Adipocyte (in vitro differentiated cells): ENCODE measurements at places on chromosomes 2 and 18.

- no peak for DNase-seq
Measured at GRCh38 chr2:162929571-162929970, 91.0 kb upstream of the KCNH7 start.

- DNase-seq, result no peak
Measured at GRCh38 chr2:20595439-20596192, 55.3 kb downstream of the HS1BP3 start.

DNA sequence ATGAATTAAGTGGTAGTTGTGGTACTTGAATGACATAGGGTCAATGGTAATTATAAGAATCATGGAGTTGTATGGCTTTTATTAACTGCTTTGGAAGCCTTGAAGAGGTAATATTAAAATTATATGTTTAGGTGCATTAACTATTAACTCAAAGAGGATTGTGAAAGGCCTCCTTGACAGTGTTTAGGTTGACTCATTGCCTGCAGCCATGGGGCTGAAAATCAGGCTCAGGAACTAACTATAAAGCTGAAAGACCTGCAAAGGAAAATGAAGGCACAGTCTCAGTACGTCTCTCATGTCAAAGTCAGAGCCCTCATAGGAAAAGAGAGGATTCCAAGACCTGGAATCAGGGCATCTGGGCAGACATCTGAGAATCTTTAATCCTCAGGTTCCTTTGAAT is 31.0 kb downstream of the CACNB4 start:
- DNase-seq, result peak; percentile 16

DNA sequence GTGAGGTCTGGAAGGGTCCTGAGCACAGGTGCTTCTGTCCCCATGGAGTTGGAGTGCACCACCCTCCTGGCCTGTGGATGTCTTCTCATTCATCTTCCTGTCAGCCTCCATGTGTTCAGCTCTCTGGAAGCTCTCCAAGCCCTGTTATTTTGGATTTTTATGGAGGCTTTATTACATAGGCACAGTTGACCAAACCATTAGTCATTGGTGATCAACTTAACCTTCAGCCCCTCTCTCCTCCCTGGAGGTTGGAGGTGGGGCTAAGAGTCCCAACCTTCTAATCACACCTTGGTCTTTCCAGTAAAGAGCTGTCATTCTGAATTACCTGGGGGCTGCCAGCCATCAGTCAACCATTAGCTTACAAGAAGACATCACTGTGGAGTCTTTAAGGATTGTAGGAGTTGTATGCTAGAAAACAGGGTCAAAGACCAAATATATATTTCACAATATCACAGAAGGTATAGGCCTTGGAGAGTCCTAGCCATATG is 7.5 kb upstream of the MCFD2 start:
- no peak for DNase-seq

- peak; percentile 1 for DNase-seq
Measured at GRCh38 chr2:5290900-5291546, 401.2 kb upstream of the SOX11 start.

GRCh38 chr2:185417111-185417510 is 321.5 kb upstream of the FSIP2 start:
- no peak for DNase-seq
